ENCODE measurements at places on chromosomes 7 and 10. TPM values are rescaled to one million over a fixed set of nuclear protein-coding genes. Genes with fewer than 3 reads are reported as not detected.
A peak's percentile ranks its signal among the peaks of the same experiment; 100 is the strongest.

MACC1 gene
- not detected for total RNA-seq

PRPS1L1 gene
- not detected for total RNA-seq

GRCh38 chr10:118689070-118689858 is 65.5 kb downstream of the CACUL1 start:
- DNase-seq: no peak

GRCh38 chr7:107505362-107505761 is 35.5 kb downstream of the GPR22 start:
- DNase-seq: no peak

GRCh38 chr7:44489955-44490350 is 505 bp downstream of the NUDCD3 start:
- no peak for DNase-seq

DNA sequence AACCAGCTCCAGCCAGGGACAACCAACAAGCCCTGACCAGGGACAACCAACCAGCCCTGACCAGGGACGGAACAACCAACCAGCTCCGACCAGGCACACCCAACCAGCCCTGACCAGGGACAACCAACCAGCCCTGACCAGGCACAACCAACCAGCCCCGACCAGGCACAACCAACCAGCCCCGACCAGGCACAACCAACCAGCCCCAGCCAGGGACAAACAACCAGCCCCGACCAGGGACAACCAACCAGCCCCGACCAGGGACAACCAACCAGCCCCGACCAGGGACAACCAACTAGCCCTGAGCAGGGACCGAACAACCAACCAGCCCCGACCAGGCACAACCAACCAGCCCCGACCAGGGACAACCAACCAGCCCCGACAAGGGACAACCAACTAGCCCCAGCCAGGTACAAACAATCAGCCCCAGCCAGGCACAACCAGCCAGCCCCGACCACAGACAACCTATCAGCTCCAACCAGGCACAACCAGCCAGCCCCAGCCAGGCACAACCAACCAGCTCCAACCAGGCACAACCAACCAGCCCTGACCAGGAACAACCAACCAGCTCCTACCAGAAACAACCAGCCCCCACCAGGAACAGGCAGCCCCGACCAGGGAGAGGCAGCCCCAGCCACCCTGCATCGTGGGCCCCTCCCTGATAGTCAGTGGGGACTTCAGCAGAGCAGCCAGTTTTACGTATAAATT is 56.4 kb downstream of the PROSER2 start:
- DNase-seq: no peak

- peak; percentile 60 for DNase-seq
These were observed 4.8 kb downstream of the KLF6 start for GRCh38 chr10:3780021-3780770.

TMUB1 gene
- total RNA-seq: 66.3 TPM

PODXL gene
- 131 TPM for total RNA-seq

DNA sequence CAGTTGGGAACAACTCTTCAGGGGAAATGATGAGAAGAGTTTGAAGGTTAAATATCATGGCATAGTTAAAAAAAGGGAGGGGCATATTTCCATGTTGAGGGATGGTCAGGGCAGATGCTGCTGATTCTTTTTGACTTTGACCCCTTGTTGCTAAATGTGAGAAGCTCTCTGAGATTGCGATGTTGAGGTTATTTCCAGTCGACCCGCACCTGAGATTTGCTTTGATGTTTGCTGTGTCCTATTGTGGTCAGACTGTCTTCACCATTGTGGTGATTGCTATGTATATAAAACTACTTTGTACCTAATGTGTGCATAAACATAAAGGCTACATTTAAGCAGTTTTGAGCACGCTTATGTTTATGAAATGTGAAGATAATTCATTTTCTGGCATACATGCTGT is 90.9 kb downstream of the BBS9 start:
- DNase-seq: no peak

CRYGN gene
- total RNA-seq: not detected

CFAP46 gene
- 0.35 TPM for total RNA-seq

GRCh38 chr7:136956232-136956631 is 87.8 kb downstream of the CHRM2 start:
- DNase-seq: peak; percentile 60

Data from HT1080 (cell line).